Activated naive CD4-positive, alpha-beta T cell (primary cell): ENCODE measurements at places on chromosomes 3 and 15.

- no peak for DNase-seq
Observed at GRCh38 chr3:120495809-120496208, 45.0 kb upstream of the FSTL1 start.

DNA sequence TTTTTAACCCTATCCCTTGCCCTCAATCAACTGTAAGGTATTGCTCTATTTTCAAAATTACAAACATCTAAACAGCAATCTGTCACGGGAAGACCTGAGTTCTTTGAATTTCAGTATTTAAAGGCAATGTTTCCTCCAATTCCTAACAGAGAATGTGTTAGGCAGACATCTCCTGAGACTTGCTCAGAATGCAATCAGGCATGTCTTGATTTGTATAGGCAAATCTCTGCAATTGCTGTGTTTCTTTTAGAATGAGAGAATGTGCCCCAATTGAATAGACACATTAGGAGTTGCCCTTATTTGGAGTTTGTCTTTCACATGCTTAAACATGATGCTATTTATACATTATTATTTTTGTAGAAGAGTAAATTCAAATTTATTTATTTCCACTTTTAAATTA, 205.6 kb downstream of the CADM2 start:
- DNase-seq, result no peak

DNA sequence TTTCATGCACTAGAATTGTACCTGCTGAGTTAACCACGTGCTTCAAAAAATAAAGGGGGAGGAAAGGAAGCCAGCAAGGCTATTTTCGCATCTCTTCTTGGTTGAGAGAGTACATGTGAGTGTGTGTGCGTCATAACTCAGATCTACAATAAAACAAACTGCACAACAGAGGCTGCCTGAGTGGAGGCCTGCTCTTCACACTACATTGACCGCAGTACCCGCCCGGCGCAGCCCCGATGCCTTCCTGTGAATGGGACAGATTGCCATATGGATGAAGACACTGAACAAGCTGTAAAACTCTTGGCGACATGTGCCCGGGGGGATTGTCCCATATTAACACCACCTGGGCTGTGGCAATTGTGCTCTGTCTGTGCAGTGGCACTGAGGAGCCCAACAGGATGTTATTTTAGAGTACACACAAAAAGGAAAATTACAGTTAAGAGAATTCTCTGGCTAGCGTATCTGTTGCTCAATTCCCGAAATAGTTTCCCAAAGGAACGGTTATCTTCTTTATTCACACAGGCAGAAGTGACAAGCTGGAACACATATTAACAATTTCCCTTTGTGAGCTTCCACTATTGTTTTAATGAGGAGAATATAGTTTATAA, 551.5 kb downstream of the FOXP1 start:
- DNase-seq, result no peak

DNA sequence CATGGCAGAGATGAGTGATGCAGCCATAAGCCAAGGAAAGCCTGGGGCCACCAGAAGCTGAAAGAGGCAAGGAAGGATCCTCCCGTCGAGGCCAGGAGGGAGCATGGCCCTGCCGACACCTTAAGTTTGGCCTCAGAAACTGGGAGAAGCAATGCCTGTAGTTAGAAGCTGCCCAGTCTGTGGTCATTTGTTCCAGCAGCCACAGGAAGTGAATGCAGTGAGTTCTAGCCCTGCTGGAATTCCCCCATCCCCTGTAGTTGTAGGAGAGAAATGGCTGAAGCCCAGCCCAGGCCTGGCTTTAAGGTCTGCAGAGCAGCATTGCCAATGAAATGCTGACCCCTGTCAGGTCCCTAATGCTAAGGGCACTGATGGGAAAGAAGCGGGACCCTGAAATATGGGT, 12.2 kb upstream of the CHSY1 start:
- DNase-seq, result no peak

- DNase-seq, result no peak
Observed at GRCh38 chr3:137693791-137694190, 70.3 kb upstream of the SOX14 start.

DNA sequence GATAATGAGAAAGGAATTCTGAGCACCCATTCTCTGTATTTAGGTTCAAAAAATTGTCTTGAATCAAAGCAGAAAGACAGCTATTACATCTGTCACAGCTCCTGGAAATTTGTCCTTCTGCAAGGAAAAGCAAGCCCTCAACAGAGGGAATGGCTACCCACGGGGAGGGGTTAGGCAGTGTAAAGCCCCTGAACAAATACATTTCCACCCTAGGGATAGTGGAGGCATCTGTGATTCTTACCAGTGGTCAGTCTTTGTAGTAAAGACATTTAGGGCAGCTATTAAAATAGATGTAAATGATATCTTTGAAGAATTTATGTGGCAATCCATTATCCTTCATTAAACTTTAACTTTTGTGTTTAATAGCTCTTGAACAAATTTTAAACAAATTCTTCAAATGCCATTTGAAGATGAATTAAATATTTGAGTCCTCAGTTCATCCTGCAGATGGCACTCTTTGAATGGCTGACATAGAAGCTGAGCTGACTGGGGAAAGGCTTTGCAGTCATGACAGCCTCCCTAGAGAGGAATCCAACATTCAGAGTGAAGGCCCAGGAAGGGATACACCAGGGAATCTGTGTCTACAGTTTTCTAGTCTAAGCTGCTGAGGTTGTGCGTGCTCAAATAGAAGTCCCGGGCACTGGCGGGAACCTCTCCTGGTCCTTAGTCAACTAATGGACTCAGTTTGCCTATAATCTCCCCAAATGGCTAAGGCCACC, 359.7 kb upstream of the ROPN1 start:
- DNase-seq, result no peak

DNA sequence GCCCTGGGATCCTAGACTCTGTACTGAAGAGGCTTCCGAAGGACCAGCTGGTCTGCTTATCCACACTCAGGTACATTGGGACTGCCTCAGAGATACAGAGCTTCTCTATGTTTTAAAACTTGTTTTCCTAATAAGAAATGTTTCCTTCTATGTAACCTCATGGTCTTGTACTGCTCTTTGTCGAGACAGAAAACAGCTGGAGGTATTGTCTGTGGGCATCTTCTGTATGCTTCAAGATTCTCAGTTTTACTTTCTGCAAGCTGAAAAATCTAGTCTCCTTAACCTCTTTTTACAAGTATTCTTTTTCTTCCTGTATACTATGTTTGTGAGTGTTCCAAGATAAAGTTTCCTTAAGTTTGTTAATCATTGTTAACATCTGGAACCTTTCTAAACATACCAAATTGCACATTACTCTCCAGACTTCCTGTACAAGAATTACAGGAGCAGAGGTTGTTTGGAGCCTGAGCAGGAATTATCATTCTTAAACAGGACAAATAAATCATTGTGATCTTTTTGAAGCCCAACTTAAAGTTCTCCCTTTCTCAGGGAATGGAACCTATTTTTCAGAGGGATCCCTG, 358.3 kb upstream of the CFAP20DC start:
- DNase-seq, result no peak

DNA sequence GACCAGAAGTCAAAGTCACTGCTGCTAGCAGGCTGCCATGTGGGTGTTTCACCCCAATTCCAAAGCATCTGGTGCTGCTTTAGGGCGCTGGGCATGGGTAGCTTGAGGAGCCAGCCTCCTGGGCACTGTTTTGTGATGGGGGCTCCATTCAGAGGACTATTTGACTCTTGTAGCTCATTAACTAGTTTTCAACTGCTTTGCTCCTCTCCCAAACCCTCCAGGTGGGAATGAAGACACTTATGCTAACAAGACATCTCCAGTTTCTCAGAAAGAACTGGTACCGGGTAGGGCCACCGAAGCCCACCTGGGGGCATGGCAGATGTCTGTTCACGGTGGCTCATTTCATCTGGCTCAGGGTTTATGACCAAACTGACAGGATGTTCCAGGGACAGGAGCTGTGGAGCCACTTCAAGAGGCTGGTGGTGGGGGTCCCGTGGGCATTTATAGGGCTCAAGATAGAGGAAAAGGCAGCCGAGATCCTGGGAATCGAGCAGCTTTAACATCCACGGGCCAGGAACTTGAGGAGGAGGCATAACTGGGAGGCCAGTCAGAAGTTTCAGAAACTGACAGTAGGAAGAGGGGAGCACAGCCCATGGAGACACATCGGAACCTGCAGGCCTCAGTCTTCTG, 17.7 kb downstream of the AMOTL2 start:
- DNase-seq, result no peak

DNA sequence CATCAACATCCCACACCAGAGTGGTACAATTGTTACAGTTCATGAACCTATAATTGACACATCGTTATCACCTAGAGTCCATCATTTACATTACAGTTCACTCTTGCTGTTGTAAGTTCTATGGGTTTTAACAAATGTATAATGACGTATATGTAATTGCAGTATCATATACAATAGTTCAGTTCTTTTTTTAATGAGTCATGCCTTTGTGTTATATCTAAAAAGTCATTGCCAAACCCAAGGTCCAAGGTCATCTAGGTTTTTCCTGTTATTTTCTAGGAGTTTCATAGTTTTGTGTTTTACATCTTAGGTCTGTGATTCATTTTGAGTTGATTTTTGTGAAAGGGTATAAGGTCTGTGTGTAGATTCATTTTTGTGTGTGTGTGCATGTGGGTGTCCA, 160.9 kb upstream of the GALNT15 start:
- DNase-seq, result no peak

DNA sequence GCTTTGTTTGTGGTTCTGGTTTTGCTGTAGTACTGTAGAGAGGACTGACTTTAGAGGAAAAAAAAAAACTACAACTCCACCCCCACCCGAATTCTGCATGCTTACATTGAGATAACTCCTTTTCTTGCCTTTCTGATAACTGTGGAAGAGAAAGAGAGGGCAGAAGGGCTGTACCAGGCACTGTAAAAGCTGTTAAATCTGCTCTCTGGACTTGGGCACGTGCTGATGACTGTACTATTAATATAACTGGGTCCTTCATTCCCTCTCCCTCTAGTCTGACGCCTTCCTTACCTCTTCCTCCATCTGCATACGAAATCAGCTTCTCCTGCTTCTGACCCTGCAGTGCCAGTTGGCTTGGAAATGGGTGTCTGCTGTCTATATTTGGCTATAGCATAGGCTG, 15.0 kb downstream of the MAPKBP1 start:
- DNase-seq, result no peak

GRCh38 chr3:57164217-57164656, 916 bp downstream of the IL17RD start:
- DNase-seq, result peak; percentile 3

GRCh38 chr3:53192608-53193007, 31.6 kb downstream of the PRKCD start:
- no peak for DNase-seq

GRCh38 chr3:48436477-48436787, 3.5 kb downstream of the CCDC51 start:
- DNase-seq, result no peak

- no peak for DNase-seq
Observed at GRCh38 chr3:42406727-42407450, 3.5 kb downstream of the LYZL4 start.

- DNase-seq, result no peak
Observed at GRCh38 chr3:141878817-141879216, 2.4 kb downstream of the ATP1B3 start.

DNA sequence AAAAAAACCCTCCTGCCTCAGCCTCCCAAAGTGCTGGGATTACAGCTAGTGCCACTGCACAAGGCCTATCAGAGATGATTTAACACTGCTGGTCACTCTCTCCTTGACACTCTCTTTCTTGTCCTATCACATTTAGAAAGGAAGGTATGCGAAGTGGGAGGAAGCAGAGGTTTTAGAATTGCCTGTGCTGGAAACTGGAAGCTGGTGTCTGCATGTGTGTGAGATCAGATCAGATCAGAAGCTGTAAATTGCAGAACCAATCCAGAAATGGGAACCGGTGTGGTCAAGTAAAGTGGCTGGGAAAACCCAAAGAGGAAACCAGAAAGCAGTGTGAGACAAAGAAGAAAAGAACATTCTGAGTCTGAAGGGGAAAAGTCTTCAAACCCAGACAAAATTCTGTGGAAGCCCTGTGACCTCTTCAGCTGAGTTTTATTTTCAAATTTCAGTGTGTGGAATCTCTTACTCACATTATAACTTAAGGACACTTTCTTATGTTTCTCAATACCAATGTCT, 2.8 kb downstream of the EFHB start:
- no peak for DNase-seq

DNA sequence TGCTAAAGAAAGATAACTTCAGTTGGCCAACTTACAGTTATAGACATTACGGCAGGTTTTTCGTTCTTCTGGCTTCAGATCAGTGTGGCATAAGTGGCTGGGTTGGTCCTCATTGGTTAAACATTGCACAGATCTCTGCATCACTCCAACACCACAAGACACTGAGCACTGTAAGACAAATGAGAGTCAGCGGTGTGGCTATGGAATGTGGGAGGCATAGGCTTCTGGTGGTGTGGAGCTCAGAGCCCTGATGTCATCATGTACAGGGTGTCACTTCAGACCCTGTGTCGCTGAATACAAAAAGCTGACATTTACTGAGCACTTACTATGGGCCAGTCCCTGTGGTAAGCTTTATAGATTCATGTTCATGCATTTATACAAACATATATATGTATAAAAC, 146.0 kb downstream of the ADAMTS9 start:
- no peak for DNase-seq

DNA sequence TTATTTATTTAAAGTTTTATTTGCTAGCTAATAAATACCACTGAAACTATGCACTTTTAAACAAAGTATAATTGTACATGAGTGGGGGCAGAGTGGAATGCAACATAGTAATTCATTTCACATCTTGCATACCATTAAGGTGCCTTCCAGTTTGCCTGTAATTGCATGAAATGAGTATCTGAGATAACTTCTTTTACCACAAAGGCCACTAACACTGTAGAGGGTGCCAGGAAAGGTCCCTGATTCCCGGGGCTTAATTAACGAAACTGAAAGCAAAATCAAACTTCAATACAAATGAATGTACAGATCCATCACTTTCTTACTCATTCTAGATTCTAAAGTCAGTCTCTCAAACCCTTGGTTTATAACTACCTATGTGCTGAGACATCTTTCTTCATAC, 2.1 kb downstream of the CD47 start:
- DNase-seq, result no peak

DNA sequence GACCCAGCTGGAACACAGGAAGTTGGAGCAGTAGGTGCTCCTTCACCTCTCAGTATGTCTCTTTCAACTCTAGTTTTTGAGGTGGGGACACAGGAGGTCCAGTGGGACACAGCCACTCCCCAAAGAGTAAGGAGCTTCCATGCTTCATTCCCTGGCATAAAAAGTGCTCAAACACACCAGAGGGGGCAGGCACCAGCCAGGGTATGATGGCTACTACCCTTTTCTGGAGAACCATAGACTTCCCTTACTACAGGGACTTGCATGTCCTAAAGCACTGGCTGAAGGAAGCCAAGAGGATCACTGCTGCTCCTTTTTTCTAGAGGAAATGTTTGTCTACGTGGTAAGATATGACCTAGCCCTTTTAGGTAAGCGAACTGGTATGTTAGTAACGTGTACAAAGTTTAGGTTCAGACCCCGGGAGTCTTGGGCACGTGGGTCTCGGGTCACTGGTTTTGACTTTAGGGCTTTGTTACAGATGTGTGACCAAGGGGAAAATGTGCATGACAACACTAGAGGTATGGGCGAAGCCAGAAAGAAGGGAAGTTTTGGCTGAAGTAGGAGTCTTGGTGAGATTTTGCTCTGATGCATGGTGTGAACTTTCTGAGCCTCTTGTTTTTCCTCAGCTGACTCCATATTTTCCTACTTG, 11.9 kb downstream of the IL17RB start:
- no peak for DNase-seq

- no peak for DNase-seq
Observed at GRCh38 chr15:50890751-50891150, 17.7 kb upstream of the AP4E1 start.

GRCh38 chr3:53258600-53259426, 3.0 kb upstream of the TKT start:
- DNase-seq, result no peak
